Cardiac muscle cell (in vitro differentiated cells and primary cell): ENCODE measurements at places on chromosomes 12 and 14.

GRCh38 chr14:64601571-64601970 lies 51.8 kb downstream of the PPP1R36 start:
- DNase-seq = peak; percentile 37

- no peak for DNase-seq
Observed at GRCh38 chr14:104781271-104782077, 14.1 kb downstream of the AKT1 start.

DNA sequence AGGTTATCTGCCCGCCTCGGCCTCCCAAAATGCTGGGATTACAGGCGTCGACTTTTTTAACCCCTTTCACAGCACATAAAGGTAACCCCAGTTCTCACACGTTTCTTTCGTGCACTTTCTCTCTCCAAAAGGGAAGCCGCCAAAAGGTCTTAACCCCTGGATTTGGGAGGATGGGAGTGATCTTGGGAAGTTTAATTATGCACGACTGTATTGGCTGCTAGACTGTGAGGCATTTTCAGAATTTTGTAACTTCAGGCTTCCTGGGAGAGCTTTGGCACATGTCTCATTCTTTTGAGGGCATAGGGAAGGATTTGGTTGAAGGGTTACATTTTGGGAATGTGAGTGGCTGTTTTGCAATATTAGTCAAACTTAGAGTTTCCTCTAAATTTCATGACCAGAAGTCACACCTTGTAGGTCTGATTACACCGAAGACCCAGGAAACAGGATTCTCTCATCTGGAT lies 1.4 kb upstream of the SMARCC2 start:
- peak; percentile 51 for DNase-seq

- no peak for DNase-seq
Observed at GRCh38 chr14:65485516-65485915, 73.0 kb downstream of the FUT8 start.

DNA sequence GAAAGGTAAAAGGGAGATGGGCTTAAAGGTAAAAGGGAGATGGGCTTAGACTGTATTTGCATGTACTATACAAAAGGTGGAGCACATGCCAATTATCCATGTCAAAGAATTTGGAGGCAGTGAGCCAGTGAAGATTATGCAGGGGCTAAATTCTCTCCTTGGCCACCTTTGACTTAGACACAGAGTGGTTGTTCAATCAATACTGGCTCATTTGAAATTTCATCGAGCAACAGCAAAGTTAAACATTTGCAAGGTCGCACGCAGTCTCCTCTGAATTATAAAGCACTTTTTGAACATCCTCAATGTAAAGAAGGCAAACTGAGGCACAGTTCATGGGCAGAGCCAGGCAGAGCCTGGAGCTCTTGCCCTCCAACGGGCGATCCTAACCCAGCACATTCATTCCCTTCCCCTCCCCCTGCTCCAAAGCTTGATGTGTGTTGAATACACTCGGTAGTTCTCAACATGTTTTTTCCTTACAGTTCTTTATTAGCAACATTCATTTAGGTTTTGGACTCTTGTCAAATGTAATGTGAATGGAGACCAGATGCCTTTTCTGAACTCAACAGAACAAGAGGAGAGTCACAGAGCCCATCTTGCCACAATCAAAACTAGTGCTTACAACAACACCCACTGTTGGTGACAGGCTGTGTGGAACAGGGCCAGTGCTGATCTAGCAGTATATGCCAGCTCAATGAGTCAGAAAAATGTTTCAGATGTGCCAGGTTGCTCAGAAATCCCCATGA lies 169.7 kb upstream of the G2E3 start:
- DNase-seq = peak; percentile 0

DNA sequence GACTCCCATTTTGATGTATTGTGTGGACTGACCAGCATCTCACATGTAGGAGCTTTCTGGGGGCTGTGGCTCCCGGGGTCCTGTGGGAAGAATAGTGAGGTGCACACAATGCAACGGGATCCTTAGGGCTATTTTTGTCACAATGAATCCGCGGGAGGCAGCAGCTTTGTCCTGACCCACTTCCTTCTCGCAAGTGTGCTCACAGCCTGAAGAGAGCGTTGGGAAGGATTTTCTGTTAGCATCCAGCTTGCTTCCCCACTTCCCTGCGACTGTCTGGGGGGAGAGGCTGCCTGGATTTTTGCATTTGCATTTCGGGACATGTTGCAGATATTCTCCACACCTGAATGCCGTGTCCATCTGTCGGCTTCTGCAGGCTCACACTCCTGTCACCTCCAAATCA lies 31.9 kb downstream of the FZD10 start:
- no peak for DNase-seq

- DNase-seq = peak; percentile 91
Observed at GRCh38 chr14:22519877-22520685, 68.9 kb downstream of the DAD1 start.

DNA sequence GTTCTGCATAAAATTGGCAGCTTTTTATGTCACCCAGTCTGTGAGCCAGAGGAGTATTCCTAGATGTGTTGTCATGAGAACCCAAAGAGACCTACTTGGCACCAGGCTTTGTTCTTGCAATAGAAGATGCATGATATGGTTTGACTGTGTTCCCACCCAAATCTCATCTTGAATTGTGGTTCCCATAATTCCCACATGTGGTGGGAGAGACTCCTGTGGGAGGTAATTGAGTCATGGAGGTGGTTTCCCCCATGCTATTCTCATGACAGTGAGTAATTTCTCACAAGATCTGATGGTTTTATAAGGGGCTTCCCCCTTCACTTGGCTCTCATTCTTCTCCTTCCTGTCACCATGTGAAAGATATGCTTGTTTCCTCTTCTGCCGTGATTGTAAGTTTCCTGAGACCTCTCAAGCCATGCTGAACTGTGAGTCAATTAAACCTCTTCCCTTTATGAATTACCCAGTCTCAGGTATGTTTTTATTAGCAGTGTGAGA lies 572.0 kb upstream of the ATP2B1 start:
- DNase-seq = peak; percentile 72

GRCh38 chr12:129641926-129642325 lies 261.9 kb downstream of the TMEM132D start:
- DNase-seq = peak; percentile 6

- peak; percentile 42 for DNase-seq
Observed at GRCh38 chr12:49346659-49347310, at the start of gene DNAJC22. Gene DNAJC22 (plus strand): TSS chr12:49346888. CDS start chr12:49348873, 1,985 bp downstream.

DNA sequence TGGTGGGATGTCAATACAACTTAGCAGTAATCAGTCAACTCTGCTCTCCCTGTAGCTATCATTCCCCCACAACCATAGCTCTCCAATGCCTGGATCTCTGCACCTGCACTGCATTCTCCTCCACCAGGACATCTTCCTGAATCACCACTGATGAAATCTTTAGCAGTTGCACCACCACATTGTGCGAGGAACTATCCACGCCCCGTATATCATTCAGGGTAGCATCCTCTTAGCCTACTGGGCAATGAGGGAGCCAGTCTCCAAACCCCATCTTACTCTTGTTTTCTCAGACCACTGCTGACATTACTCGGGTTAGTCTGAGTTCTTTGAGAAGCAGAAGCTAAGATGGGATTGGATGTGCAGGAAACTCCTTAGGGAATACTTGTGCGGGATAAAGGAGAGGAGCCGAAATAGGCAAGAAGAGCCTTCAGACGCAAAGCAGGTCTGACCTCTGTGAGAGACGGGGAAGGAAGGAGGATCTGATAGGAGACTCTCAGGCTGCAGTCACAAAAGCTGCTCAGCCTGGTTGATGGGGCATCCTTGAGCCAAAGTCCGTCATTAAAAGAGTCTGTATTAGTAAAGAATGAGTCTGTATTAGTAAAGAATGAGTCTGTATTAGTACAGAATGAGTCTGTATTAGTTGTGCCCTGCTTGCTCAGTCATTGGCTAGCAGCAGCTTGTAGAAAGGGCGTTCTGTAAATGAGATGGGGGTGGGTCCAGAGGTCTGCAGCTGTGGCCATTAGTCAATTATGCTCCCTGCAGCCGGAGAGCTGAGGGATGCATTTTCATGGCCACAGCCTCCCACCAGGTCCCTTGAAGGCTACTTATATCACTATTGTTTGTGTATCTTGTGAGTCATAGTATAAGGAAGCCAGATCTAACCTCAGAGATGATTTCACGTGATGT lies 49.6 kb upstream of the RASSF3 start:
- DNase-seq = peak; percentile 90

DNA sequence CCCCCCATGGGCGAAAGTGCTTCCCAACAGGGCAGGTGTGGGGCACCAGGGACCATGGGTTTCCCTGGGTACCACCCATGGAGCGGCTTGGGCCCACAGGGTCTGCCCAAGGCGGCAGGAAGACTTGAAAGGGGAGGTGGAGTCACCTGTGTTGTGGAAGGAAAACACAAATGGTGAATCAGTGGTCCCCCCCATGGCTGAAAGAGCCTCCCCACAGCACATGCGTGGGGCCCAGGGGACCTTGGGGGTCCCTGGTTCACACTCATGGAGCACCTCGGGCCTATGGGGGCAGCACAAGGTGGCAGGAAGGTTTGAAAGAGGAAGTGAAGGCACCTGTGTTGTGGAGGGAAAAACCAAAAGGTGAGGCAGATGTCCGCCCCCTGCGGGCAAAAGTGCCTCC lies 581.9 kb downstream of the ALG10 start:
- no peak for DNase-seq

DNA sequence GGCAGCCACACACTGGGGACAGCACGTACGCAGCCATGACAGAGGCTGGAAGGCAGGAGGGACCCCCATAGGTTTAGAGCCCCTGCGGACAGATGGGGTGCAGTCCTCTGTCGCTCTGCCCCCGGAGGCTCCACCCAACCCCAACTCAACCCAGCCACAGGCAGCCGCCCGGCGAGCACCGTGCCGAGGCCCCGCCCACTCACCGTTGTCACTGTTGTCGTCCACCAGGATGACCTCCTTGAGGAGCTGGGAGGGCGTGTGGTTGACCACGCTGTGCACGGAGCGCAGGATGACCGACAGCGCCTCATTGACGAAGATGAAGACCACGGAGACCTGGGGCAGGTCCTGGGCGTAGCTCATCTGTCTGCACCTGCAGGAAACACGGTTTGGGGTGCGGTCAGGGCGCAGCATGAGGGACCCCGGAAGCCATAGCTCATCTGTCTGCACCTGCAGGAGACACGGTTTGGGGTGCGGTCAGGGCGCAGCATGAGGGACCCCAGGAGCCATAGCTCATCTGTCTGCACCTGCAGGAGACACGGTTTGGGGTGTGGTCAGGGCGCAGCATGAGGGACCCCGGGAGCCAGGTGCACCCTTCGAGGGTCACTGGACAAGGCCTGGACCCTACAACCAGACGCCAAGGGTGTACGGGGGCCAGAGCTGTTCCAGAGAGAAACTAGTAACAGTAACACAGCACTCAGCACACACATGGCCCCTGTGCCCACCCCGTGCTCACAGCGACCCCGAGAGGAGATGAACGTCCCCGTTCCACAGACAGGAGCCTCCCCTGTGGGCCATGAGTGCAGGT lies 66.9 kb downstream of the GALNT9 start:
- no peak for DNase-seq

GRCh38 chr12:53736592-53736991 lies 9.3 kb upstream of the CALCOCO1 start:
- DNase-seq = no peak

DNA sequence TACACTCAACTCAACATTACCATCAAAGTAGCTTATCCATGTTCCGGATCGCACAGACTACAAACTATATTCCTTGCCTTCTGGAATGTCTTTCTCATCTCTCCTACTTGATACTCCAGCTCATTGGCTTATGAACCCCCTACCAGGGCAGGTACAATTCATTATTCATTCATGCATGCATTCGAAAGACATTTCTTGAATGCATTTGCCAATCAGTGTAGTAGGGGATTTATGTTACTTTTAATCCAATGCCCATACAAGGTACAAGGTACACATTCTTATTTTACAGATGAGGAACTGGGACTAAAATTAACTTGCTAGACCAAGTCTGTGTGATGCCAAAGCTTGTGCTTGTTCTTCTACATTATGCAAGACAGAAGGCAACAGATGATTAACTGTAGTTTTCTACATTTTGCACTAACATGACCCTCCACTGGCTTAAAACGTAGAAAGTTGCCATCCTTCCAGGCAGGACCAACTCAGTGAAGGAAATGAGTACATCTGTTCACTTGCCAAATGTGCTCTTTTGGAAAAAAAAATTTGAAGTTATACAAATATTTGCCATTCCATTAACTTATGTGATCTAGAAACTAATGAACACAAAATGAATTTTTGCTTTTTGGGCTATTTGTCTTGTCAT lies 53.8 kb upstream of the KCNJ8 start:
- DNase-seq = no peak

- no peak for DNase-seq
Observed at GRCh38 chr14:100448376-100448775, 125.2 kb downstream of the SLC25A47 start.

DNA sequence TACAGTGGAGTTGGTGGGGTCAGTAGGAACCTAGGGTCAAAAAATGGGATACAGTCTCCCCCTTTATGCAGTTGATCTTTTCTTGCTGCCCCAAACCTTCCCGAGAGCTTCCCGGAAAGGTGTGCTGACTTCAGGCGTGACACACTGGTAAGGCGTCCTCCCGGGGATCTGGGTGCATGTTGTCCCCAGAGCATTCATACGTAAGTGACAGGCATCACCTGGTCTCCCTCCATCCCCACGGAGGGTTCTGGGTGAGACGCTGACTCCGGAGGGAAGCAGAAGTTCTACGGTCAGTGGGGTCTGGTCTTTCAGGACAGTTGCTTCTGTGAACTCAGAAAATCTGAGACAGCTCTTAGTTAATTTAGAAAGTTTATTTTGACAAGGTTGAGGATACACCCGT lies 159.6 kb upstream of the RTL1 start:
- DNase-seq = no peak

- DNase-seq = no peak
Observed at GRCh38 chr14:51081712-51082111, 13.2 kb downstream of the TRIM9 start.

DNA sequence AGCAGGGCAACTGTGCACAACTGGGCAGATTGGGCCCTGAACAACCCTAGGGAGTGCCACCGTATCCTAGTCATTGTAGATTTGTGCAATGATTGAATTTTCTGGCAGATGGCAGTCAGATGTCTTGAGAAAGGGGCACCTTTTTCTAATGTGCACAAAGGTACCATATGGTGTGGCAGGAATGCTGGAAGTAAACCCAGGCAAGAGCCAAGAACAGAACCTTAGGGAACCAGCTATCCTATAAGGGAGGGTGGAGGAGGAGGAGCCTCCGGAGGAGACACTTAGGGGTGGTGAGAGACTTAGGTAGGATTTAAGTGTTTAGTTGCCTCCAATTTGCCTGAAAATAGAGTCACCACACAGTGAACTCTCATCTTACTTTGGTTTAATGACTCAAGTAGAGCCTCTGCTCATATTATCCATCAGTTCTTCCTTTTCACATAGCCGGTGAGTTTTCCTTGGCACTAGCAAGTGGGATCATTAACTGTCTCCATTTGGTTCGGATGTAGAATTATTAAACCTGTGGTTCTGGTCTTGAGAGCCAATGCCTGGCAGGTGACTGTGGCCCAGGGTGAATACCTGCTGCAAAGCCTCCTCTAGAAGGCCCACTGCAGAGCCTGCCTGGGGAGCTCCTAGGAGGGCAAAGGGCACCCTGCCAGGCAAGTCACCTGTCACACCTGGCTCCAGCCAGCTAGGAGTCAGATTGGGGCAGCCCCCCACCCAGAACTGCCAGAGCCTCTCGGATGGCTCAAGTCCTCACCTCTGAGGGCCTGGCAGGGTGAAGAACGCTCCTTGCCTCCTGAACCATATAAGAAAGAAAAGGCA lies 184.4 kb upstream of the HIF1A start:
- no peak for DNase-seq
